ENCODE measurements at places on chromosomes 12 and 14.

- DNase-seq, result peak; percentile 73
Measured at GRCh38 chr12:124771462-124772288, 92.0 kb downstream of the SCARB1 start.

DNA sequence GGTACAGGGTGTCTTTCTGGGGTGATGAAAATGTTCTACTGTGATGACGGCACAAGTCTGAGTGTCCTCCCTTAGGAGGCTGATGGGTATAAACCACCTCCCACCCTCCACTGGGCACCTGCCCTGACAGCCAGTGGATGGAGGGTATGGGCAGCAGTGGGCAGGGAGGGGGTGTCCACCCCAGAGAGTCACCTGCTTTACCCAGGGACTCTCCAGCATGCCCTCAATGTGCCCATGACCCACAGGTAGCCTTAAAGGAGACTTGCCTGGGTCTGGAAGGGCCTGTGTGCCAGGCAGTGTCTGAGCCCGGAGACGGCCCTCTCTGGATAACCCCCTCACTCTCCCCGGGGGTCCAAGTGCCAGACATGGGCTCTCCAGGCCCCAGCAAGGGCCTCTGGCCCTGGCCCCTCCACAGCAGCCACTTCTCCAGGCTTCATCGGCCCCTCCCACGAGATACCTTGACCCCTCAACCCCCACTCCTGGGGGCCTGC lies 38.8 kb downstream of the CCNK start:
- no peak for DNase-seq

DNA sequence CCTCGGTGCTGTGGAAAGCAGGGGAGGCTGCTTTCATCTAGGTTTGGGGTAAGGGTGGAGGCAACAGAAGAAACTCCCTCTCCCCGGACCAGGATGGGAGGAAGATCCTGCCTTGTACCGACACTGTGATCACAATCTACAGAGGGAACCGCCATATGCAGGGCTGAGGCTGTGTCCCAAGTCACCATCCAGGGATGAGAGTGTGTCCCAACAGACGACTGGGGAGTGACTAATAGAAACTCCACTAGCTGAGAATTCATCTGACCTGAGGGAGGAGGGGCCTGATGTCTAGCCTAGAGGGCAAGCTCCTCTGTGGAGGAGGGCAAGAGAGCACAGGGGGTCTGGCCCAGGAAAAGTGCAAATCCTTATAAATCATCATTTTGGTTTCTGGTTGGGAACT lies 172.4 kb downstream of the CALM1 start:
- no peak for DNase-seq

DNA sequence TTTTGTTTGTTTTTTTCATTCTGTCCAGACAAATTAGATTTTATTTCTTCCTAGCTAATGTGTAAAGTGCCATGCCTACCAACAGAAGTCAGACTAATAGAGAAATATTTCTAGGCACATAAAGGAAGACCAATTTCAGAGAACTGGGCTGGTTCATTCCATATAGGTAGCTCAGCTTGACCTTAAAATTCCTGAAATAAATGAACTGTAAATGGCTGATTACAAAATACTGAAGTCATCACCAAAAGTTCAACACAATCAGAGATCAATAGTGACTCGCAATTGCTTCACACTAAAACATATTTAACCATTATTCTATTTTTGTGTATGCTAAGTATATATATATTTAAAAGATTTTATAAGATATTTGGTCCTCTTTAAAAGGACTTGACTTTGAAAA lies 34.2 kb downstream of the PTPRB start:
- DNase-seq, result no peak

DNA sequence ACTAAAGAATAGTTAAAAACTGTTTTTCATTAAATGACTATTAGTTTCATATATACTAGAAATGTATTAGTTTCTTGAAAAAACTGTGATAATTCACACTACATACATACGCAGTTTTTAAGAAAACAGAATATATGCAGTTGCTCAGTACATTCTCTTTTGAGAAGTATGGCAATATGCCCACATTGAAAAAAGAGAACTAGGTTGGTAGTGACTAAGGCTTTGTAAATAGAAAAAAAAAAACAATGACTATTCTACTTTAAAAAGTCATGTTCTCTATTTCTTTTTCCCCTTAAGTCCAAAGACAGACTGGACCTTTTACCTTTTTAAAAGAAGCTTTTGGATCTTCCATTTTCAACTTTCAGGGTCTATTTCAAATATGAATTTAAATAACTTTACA lies 25.0 kb downstream of the SNX6 start:
- DNase-seq, result no peak

DNA sequence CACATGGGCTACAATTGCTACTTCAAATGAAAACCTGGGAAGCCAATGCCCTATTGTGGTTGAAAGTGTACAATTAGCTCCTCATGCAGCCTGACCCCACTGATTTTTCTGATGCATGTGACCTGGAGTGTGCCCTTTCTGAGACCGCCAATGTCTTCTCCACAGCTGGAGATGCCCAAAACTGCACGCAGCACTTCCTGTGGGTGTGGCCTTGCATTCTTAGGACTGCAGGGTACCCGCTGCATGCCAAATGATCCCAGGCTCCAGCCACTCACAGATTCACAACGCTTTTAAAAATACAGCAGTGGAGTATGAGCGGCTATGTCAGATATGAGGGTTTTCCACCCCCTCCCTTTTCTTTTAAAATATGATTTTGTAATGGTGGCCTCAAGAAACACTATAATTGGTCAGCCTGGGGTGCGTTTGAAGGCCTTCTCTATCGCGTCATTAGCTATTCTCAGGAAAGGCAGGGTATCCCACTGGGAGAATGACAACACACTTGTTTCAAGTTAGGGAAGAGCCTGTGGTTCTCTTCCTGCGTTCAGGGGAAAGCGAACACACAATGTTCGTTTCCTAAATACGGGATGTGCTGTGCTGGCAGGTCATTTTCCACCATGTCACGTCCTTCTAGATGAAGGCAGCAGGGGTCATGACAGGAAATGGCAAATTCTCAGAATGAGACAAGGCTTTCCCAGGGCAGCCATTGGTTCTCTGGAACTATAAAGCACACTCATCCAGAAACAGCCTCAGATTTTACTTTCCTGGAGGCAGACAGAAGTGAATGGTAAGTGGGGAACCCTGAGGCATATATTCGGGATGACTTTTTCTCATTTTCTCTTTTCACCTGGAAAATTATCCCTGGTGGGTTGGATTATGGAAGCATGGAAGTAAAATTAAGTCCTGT lies at the start of gene APOLD1:
Gene APOLD1, plus strand, starts transcription at position 749 of the 904 bp plus-strand sequence. Its CDS starts 33 bp downstream, at position 782.
- DNase-seq, result no peak

DNA sequence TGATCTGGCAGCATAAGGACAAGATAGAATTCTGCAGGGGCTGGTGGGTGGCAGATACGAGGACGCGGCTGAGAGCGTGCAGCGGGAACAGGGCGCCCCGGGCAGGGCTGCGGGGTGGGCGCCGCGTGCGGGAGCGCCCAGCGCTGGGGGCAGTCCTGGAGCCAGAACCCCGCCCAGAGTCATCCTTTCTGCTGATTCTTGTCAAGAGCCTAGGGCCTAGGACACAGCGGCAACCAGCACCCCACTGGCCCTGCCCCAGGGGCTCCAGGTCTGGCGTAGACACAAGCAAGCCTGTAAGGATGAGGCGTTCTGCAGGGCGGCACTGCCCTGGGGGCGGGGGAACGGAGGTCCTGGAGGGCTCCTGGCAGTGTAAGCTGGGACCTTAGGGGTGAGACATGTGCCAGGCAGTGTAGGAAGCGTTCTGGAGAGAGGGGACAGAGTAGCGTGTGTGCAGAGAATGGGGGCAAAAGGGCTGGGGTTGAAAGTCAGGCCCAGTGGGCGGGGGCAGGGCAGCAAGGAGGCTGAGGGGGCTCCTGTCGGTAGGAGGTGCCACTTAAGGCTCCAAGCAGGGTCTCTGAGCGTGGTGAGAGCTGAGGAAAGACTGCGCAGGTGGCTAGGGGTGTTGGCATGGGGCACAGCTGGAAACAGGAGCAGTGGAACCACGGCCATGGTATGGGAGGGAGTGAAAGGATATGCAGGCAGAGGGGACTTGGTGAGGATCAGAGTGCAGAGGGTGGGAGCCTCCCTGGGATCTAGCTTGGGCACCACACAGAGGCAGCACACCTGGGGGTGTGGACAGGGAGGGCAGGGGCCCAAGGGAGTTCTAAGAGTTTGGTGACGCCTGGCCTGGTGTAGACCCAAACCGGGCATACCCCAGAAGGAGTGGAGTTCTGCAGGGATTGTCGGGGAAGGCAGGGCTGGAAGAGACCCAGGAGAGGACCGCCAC lies 845 bp upstream of the AHNAK2 start:
- no peak for DNase-seq

DNA sequence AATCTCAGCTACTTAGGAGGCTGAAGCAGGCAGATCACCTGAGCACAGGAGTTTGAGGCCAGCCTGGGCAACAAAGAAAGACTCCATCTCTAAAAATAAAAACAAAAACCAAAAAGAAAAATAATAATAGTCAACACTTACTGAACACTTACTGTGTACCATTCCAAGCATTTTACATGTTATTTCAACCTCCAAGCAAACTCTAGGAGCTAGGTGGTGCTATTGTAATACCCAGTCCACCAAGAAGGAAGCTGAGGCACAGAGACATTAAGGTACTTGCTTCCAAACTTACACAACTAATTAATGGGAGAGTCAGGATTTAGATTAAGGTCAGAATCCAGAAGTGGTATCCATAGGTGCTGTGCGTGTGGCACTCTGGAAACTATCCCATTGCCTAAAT lies 13.7 kb upstream of the OR6J1 start:
- no peak for DNase-seq

DNA sequence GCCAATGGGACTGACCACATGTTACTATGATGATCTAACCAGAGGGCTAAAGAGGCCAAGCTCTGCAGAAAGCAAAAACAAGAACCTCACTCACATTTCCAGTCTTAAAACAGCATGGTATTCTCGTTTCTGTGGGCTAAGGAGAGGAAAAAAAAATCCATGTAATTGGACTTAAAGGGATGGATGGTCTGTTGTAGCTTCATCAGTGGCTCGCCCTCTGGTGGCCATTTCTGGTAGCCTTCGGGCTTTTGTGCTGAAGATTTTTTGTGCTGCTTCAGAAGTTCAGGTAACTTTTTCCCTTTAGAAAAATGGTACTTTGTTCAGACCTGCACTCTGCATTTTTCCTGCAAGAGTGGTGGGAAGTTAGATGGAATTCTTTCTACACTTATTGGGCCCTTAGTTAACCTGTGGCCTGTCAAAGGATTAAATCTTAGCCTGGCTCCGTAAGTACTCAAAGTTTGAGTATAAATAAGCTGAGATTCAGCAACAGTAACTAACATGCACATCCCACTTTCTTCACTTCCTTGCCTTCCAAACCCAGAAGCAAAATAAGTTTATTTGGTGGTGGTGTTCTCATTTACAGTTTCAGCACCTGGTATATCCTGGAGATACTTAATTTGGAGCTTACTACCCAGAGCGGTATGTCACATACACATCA lies 22.3 kb downstream of the DCAF4 start:
- DNase-seq, result peak; percentile 42

- no peak for DNase-seq
Measured at GRCh38 chr12:19242581-19242980, 113.0 kb downstream of the PLEKHA5 start.

GRCh38 chr14:75123991-75124390 lies 2.9 kb downstream of the NEK9 start:
- DNase-seq, result no peak

DNA sequence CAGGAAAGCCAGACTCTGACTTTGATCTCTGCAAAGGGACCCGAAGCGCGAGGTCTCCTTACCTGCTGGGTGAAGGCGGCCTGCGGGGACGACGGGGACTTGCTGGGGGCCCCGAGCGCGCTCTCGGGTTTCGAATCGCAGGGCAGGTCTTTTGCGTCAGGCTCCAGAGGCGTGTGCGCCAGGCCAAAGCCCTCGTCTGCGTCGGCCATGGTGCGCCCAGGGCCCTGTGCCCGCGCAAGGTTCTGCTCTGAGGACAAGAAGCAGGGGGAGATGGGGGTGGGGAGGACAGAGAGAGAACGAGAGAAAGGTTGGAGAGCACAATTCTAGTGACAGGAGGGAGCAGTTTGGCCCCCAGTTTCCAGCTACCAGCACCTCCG lies 2.3 kb downstream of the TBX5 start:
- no peak for DNase-seq

GRCh38 chr12:49092816-49093406 lies 1.7 kb downstream of the DHH start:
- no peak for DNase-seq

DNA sequence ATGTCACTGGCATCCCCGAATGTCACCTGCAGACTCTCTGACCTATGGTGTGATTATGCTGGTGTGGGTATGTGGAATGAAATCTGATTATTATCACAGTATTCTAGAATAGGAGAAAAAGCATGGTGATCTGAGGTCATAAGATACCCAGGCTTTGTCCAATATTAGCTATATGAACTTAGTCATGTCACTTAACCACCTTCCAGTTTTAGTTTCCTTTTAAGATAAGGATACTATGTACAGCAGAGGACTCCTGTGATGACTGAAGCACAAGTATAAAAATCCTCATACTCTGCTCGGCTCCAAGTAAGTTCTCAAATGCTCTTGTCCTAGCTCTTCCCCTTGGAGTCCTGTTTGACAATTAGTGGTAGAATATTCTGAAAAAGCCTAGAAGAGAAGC lies 2.8 kb downstream of the GNS start:
- no peak for DNase-seq

DNA sequence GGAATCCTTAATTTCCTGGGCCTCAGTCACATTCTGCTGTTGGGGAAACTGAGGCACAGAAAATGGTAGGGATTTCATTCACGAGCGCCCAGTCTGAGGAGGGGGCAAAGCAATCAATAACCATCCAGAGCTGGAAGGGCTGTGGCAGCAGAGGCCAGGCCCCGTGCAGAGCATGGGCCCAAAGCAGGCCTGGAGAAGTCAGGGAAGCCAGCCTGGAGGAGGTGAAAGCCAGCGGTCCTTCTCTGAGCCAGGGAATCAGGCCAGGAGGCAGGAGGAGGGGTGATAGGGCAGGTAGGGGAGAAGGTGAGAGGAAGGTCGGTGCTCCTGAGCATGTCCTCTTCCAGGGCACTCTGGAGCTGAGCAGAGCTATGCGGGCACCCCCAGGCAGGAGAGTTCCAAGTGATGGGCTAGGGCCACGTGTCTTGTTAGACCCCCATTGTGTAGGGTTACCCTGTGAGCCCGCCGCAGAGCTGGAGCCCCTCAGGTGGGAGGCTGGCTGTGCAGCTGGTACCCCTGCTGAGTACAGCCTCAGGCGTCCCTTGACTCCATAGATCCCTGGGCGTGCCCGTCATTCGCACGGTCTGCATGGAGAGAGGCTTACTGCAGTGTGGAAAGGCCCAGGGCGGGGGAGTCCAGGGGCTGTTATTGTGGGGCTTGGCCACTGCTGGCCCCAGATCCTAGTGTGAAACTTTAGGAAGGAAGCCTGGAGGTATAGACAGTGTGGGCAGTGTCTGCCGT lies 4.8 kb downstream of the TNFAIP2 start:
- no peak for DNase-seq

GRCh38 chr12:65785500-65785899 lies 38.8 kb upstream of the HMGA2 start:
- no peak for DNase-seq

DNA sequence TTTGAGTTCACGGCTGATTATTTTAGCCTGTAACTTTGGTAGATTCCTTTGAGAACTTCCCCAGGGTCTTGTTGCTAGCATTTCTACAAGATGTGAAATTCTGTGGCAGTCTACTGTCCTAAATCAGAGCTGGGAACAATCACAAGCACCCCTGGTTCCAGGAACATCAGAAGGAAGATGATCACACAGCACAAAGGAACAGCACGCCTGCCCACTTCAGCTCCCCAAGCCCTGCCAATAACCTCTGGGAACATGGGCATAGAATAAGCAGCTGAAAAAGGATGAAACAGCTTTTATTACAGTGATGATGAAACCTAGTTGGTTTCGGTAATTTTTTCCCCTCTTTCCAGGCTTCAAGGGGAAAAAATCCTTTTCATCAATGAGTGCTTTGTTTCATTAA lies 12.3 kb downstream of the GPR19 start:
- no peak for DNase-seq

- DNase-seq, result no peak
Measured at GRCh38 chr14:24310265-24310645, 315 bp downstream of the LTB4R2 start.

All from stimulated activated CD4-positive, alpha-beta T cell treated with anti-CD3 and anti-CD28 coated beads, Interleukin-1b, Interleukin-23, amount 100 ng/mL, for 24 hours (primary cell).